ENCODE measurements at places on chromosomes 11 and 22.

GRCh38 chr11:20030472-20030871, 129.8 kb downstream of the DBX1 start:
- DNase-seq = no peak

DNA sequence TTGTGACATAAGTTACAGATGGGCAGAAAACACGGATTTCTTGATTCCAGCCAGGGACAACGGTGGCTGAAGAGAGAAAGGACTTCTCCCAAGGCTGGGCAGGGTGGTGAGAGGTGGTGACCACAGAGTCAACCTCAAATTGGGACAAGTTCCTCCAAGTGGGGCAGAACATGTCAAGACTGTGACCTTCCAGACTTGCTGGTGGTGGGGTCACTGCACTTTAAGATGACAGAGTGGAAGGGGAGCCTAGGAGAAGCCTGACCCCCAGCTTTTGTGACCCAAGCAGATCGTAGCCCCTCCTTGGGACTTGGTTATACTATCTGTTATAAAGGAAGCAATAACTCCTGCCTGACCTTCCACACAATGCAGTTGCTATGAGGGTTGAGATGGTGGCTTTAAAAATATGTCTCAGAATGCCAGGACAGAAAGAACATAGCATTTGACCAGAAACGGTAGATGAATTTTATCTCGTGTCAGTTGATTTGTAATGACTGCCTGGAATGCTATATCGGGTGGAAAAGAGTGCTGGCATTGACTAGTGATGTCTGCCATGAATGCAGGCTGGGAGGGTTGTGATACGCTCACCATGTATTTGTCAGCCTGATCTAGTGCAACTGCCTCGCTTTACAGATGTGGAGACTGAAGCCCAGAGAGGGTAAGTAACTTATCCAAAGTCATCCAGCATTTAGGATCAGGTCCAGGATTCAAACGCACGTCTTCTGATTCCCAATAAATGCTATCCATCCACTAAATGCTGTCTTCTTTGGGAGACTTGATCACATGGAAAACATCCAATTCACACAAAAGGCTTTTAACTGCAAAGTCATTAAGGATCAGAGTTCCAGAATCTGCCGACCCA, 18.3 kb downstream of the TST start:
- no peak for DNase-seq

DNA sequence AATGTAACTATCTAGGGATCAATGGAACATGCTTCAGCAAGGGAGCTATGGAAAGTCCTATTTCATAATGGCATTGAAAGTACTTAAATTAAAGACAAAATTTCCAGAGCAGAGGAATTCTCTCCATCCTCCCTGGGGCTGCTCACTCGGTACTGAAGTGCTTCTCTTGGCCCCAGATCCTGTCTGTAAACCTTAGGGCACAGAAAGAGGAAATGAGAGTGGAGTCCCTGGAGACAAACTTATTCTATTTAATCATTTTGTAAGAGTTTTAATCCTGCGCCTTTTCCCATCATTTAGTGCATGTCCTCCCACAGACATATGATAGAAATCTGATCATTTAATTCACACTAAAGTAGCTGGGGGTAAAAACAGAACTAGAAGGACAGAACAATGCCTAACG, 20.9 kb upstream of the PAMR1 start:
- DNase-seq = no peak

GRCh38 chr11:83191986-83192385, 1.5 kb upstream of the ANKRD42 start:
- no peak for DNase-seq
